HT-29 (cell line): ENCODE measurements at places on chromosomes 5 and 9.

DNA sequence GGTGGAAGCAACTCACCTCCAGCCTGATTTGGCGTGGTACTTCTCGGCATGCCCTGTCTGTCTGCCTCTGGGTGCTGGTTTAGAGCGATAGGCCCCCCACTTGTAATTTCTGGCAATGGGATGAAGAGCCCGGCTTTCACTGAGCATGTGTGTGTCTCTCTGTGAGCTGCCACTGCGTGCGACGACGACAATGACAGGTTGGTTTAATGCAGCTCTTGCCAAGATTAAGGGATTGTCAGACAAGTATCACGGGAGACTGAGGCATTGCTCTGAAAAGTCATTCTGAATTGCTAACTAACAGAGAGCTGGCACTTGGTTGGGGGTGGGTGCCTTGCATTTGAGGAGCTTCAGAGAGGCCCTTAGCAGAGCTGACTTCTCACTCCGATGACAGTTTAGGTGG, 348.8 kb upstream of the CLINT1 start:
- DNase-seq = no peak

- no peak for DNase-seq
Observed at GRCh38 chr5:5542654-5543053, 120.2 kb downstream of the ICE1 start.

DNA sequence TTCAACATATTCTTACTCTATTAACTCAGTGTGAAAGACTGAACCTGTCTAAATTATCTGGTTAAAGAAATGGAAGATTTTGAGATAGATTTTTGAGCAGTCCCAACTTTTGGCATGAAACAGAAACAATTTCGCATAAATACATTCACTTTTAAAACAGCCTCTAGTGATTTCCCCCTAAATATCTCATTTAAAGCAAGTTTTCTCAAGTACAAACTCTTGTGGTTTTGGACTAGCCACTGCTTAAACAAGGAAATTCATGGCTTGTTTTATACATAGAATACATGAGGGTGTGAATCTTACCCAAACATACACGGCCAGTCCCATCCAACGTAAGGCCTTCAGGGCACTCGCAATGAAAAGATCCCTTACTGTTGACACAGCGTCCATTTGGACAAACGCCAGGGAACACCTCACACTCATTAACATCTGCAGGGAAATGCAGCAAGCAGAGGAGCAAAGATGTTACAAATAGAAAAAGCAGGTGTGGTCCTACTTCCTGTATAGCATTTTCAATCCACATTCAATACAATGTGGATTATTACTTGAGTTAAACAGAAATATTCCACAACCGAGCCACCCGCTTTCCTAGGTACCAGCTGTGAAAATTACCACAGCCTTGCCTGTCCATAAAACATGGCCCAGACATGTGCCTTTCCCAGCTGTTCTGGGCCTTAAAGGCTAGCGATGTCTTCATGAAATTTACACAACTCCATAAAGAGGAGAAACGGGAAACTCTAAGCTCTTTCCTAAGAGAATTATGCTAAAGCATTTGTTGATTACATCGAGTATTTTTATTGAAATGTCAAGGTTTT, 188.8 kb downstream of the FBN2 start:
- DNase-seq = peak; percentile 85

DNA sequence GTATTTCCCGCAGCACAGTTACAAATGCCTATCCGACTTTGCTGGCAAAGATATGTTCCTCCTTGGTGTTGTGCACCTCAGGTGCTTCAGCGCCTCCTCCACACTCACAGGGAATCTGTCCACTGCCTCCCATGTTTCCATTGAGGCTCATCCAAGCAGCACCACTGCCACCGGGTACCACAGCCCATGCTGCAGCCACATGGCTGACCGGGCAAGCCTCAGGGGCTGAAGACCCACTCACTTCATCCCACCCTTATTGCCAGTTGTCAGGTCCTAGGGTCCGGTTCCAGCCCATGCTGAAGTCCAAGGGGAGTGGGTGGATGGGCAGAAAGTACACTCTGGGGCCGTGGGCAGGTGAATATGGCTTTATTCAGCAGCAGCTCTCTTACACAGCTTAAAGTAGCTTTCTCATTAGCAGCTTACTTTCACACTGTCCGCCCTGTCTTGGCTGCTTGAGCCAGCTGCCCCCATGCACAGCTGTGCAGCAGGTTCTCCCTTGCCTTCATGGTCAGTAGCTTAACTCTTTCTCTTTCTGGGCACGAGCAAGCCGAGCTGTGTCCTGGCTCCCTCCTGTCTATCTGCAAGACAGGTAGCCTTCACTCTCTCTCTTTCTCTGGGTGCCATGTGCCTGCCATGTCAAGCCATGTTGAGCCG, 1052.3 kb downstream of the PTPRD start:
- DNase-seq = no peak

DNA sequence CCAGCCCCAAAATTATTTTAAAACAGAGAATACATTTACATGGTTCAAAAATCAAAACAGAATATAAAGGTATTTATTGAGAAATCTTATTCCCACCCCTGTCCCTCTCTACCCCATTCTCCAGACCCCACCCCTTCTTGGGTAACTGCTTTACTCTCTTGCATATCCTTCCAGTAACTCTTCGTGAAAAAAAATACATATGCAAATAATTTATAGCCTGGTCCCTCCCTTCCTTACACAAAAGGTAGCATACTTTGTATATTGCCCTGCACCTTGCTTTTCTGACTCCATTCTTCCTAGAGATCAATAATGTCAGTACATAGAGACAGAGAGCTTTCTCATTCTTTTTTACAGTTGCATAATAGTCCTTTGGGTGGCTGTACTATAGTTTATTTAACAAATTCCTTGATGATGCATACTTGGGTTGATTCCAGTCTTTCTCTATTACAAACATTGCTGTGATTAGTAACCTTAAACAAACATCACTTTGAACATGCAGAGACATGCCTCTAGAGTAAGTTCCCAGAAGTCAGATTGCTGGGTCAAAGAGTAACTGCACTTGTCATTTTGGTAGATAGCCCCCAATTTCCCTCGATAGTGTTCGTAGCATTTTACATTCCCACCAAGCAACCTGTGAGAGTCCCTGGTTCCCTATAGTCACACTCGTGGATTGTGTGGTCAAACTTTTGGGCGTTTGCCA, 47.9 kb downstream of the STOM start:
- DNase-seq = peak; percentile 78

- DNase-seq = no peak
Observed at GRCh38 chr9:26747611-26748010, 145.0 kb downstream of the CAAP1 start.

DNA sequence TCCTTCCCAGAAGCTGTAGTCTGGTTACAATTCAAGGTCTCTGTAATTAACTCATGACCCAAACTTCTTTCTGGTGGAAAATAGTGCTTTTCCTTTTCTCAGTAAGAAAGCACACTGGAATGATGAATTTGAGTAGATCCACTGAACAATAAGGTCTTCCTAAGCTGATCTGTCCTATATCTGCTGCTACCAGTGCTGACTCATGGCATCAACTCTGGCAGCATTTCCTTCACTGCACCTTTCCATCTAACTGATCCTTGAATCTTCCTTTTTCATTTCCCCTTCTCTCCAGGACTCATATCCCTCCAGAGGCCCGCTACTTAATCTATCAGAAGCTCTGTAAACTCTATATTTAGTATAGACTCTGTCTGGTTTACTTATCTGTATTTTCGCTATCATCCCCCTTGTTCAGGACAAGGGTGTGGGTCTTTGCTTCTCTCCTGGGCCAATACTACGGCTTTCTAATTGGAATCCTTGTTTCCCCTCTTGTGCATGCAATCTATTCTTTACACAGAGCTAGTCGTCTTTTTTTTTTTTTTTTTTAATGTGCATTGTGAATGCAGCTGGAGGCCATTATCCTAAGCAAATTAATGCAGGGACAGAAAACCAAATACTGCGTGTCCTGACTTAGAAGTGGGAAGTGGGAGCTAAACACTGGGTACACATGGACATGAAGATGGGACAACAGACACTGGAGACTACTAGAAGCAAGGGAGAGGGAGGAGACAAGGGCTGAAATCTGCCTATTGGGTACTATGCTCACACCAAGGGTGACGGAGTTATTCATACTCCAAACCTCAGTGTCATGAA, 192.2 kb upstream of the RPS23 start:
- DNase-seq = no peak

DNA sequence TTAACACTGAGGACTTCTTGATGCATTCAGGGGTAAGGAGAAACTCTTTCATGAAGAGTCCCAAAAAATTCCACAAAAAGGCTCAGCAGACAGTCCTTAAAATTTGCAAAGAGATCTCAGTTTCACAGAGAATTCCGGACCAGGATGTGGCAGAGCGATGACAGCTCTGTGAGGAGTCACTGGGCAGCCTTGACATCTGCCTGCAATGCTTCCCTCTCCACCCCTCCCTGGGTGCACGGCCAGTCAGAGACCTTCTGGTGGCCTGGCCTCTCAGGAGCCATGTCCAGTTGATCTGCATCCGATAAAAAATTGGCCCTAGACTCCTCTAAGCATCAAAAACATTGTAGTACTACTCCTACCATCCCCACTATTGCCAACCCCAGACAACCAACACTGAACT, 76.8 kb downstream of the MACROH2A1 start:
- DNase-seq = no peak

DNA sequence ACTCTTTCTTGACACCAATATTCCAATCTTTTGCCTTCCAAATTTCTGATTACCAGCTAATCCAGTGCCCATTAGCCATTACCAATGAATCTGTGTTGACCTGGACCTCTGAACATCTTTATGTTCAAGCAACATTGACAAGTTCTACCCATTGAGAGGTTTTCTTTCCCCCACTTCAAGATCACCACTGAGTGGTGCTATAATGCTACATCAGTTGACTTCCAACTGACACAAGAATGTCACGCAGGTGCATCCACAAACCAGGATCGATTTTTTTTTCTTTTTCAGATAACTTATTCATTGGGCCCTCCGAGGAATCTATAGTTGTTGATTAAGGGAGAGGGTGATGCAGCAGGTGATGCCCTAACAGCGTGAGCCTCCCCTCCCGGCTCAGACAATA, 102.6 kb downstream of the SLC1A3 start:
- no peak for DNase-seq

GRCh38 chr5:121968910-121969607, 7.3 kb downstream of the SRFBP1 start:
- DNase-seq = peak; percentile 58
